ENCODE measurements at places on chromosomes 11 and 22.

DNA sequence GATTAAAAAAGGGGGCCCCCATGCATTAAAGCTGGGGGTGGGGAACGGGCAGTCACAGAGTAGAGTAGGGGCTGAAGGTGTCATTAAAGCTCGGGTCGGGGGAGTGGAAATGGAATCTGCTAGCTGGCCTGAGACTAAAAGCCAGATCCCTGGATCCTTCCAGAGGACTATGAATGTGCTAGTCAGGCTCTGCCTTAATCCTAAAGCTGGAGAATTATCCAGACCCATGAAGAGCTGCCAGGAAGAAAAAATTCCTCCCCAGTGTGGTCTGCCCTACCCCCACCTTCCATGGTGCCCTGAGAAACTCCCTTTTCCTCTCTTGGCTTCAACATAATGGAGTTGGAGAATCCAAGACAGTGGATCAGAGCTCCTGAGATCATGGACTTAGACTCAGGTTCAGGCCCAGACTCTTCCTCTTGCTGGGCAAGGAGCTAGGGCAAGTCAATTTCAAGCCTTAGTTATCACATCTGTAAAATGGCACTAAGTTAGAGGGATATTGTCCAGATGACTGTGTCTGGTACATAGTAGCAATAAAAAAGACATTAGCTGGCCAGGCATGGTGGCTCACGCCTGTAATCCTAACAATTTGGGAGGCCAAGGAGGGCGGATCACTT lies 24.0 kb upstream of the SMTN start:
- no peak for DNase-seq

DNA sequence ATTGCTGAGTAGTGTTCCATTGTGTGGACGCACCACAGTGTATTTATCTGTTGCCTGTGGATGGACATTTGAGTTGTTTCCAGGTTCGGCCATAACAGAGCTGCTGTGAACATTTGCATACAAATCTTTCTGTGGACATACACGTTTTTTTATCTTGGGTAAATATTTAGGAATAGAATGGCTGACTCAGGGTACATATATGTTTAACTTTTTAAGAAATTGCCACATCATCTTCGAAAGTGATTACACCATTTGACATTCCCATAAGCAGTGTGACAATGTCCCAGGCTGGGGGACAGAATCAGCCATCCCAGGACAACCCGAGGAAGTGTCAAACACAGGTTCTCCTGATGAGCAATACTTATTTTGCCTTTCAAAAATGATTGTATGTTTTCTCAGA lies 87.9 kb downstream of the OSBP2 start:
- DNase-seq: no peak

DNA sequence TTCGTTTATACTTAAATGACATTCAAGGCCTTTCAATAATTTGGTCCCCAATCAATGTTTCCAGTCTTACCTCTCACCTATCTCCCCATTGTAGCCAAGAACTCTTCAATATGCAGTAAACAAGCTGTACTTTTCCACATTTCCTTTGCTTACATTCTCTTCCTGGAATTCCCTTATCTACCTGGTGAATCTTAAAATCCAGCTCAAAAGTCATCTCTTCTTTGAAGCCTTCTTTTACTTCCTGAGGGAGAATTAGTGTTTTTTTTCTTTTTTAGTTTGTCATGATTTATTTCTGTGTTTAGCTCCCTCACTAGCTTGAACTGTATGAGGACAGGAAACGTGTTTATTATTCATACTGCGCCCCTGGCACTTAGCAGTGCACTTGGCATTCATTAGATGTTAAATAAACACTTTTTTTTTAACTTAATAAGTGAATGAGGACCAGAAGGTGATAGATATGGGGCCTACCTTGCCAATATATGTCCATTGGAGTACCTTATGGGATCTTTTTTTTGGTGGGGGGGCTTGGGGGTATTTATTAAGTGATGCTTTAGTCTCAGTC lies 4.9 kb upstream of the PTS start:
- no peak for DNase-seq

GRCh38 chr11:129208863-129209262 lies 16.7 kb upstream of the ARHGAP32 start:
- no peak for DNase-seq

- DNase-seq: no peak
Observed at GRCh38 chr11:44606472-44606871, 41.0 kb downstream of the CD82 start.

GRCh38 chr11:858053-858761 lies 15.6 kb downstream of the TSPAN4 start:
- no peak for DNase-seq

DNA sequence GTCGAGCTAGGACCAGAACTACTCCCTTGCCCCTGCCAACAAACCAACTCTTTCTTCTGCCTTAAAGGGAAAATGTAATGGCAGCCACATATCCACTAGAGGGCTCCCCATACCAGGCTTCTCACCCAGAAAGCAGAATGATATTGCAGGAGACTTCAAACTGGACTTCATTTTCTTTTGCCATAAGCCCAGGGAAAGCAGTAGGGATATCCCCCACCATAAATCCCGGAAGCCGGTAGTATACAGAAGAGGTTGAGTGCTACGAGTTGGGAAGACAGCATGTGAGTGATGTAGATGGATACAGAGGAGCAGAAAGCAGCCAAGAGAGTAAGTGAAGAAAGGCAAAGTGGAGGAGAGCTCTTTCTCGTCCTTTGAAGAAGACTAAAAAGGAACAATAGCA lies 12.1 kb downstream of the PLAAT5 start:
- peak; percentile 43 for DNase-seq

DNA sequence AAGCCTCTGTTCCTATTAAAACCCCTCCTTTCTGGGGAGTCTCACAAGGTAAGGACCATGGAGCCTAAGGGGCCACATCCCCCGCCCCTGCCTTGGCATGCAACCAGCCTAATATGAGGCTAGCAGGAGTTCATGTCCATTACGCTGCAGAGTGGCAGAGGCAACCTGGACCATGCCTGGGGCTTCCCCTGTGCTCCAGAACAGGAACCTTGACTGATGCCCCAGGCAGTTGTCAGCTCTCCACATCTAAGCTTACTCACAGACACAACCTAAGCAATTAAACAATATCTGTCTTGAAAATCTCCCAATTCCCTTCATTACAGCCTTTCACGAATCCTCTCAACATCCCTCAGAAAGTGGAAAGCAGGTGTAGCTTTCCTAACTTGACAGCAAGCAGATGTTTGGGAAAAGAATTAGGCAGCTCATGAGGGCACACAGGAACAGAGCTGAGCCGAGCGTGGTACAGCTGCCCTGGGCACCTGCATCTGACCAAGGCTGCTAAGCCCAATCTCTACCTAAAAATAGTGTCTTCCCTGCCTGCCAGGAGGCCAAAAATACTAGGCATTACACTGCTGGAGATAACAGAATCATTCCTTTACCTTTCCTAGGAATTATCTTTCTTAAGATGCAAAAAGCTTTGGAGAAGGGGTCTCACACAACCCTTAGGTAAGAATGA lies 20.8 kb downstream of the C11orf71 start:
- no peak for DNase-seq

GRCh38 chr11:72326151-72326848 lies 82.3 kb upstream of the PHOX2A start:
- DNase-seq: no peak

GRCh38 chr11:114614127-114614720 lies 18.6 kb upstream of the NXPE4 start:
- DNase-seq: no peak

- no peak for DNase-seq
Observed at GRCh38 chr11:92675303-92675702, 294.1 kb upstream of the MTNR1B start.
